DMS53 (cell line): ENCODE measurements at places on chromosomes 1 and 21.

- no peak for DNase-seq
These were observed 6.9 kb downstream of the RIPK4 start for GRCh38 chr21:41759926-41760325.

- DNase-seq = no peak
These were observed 61.1 kb downstream of the FOXO6 start for GRCh38 chr1:41422306-41422705.

GRCh38 chr1:2356401-2356800 lies 35.0 kb downstream of the MORN1 start:
- DNase-seq = no peak

GRCh38 chr21:23543333-23543732 lies 2063.9 kb downstream of the MRPL39 start:
- no peak for DNase-seq

GRCh38 chr1:38624336-38625039 lies 235.1 kb downstream of the RRAGC start:
- no peak for DNase-seq

DNA sequence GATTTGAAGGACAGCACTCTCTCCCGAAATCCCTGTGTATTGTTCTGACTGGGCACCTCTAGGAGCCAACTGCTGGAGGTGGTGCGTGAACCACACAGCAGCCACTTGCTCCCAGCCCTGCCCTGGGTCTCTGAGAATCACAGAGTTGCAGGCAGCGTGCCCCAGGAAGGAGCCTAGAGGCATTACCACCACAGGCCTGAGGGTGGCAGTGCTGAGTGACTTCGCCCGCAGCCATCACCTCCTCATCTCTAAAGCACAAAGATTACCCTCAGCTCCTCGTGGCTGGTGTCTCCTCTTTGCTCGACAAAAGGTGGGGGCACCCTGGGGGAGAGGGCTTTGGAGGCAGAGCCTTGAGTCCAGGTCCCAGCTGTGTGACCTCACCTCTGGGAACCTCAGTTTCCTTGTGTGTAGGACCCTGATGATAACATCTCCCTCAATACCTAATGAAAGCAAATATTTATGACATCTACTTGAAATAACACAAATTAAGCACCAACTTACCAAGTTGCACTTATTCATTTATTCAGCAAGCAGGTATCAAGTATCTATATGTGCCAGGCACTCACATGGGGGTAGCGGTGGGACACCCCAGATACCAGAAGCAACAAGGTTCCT lies 86.3 kb downstream of the VWA5B1 start:
- peak; percentile 67 for DNase-seq

DNA sequence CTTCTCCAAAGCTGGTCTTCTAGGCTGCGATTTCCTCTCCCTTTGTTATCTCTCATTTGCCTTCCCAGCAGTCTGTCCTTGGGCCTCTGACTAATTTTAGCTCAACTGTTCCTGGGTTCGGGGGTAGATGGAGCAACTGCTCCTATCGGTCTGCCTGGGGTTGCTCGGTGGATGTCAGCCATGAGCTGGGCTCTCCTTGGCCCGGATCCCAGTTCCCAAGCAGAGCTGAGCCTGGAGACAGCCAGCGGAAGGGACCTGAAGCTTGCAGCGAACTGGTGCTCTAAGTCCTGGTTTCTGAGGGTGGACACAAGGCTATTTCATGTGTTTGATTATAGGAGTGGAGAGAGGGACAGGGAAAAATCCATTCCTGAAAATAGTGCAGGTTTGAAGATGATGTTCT lies 423.0 kb downstream of the RPS6KC1 start:
- DNase-seq = no peak

DNA sequence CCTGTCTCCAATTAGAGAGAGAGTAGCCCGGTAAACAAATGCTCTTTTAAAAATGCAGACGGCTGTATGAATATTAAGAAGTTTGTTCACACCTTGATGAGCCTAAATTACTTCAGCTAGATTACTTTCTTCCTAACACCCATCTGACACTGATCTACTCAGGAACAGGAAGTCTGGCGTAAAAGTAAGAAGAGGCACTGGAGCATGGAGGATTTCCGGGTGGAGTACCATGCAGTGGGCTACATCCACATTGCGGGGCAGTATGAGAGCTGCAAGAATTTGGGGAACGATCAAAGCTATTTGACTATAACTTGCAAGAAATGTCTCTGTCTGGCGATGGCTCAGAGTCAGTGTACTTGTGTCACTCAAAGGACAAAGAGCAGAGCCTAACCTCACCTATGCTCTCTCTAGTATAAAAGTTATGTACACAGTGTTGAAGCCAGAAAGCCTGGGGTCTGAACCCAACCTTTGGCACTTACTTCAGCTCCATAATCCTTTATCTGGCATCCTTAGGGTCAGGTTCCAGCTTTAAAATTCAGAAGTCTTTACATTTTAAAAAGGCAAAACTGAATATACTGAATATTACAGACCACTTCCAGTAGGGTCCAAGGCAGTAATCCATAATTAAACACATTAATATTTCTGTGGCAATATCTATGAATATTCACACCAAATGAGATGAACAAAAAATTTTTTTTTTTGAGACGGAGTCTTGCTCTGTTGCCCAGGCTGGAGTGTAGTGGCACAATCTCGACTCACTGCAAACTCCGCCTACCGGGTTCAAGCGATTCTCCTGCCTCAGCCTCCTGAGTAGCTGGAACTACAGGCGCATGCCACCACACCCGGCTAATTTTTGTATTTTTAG lies 7.9 kb upstream of the GNPAT start:
- DNase-seq = no peak

GRCh38 chr1:14932034-14932638 lies 221.4 kb upstream of the TMEM51 start:
- no peak for DNase-seq

- no peak for DNase-seq
These were observed 140.3 kb downstream of the FOXD2 start for GRCh38 chr1:47578026-47578720.

- DNase-seq = no peak
These were observed 14.6 kb upstream of the ADAR start for GRCh38 chr1:154622503-154623039.

GRCh38 chr1:208942394-208943130 lies 641.0 kb upstream of the CAMK1G start:
- DNase-seq = peak; percentile 37

GRCh38 chr1:102463328-102463727 lies 466.6 kb upstream of the OLFM3 start:
- DNase-seq = no peak

DNA sequence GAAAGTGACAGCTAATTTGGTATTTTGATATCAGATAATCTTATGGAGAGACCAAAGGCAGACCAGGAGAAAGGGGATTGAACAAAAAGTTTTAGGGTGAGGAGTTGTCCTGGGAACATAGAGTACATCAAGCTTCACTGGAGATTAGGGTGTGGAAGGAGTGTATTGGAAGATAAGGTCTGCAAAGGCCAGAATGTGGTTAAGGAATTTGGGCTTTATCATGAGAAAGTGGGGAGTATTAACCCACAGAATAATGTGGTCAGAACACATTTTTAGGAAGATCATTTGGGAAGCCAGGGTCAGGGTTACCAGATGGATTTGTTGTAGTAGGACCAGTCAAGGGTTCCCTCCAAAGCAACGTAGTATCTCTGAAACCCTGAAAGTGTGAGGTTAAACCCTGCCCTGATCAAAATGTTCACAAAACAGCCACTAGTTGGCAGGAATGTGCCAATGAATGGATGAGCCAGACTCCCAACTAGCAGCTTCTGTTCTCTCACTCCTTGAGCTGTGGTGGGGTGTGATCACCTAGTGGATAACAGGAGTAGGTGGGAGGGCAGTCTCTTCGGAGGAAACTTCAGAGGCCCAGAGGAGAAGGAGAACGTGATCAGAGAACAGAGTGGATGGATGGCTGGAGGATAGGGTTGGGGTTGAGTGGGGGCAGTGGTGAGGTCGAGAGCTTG lies 35.8 kb downstream of the SLC2A1 start:
- DNase-seq = peak; percentile 87

DNA sequence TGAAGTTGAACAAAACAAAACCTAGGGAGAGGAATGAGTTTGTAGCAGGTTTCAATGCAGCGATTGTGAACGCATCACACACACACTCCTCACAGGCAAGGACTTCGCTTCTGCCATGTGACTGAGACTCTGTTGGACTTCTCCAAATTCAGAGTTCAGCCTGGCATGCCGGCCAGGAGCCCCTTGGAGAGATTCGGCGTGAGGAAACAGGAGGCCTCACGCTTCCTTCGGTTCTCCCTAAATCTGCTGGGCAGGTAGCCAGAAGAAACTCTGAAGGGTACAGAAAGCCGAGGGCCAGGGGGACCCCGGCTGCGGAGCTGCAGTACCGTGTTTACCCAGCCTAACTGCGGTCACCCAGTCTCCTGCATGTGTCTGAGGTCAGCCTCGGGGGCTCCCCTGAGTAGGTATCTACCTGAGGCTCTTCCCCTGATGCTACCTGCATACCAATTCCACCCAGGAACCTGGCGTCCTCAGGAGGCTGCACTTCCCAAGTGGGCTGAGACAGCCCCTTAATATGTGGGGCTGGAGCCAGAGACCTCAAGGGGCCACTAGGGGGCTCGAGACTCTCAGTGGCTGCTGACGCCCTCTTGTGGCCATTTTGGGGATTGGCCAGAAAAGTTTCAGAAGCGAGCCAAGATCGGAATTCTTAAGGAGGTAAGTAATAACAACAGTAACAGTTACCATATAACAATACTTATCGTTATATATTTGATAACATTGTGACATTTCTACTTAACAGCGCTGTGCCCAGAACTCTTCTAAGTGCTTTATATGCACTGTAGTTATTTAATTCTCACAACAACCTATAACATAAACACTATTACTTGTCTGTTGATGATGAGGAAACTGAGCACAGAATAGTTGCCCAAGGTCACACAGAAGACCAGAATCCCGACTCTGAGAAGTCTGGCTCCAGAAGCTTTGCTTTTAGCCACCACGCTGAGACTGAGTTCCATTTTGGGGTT lies 2.7 kb upstream of the ANXA9 start:
- peak; percentile 91 for DNase-seq

DNA sequence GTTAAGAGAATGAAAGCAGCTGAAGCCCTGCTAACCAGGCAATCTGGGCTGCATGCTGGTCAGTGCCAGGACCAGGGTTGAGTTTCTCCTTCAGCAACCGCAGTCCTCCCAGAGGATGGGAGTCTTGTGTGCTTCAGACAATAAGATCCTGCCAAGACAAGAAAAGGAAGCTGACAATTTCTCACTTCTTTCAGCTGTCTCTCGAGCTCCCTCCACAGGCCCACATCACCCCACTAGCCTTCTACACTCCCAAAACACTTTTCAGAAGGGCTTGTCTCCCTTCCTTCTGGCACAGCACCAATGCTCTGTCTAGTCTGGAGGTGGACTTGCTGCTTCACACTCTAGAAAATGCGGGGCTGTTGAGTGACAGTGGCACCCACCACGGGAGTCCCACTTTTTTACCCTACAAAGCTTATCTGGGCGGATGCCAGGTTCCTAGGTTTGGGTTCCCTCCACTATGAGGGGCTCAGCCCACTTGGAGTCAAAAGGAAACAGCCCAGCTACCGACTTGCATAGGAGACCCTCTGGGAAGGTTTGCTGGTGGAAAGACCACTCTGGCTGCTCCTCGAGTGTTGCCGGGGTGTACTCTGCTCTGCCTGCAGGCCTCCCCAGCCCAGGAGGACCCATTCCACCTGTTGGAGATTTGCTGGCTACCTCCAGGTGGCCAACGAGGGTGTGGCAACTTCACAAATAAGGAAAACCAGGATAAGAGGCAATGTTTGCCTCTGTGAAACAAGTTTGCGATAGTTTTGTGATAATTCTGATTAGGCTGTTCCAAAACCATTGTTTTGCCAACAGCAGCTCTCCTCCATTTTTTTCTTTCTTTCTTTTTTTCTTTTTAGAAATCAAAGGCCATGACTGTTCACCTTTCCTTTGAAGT lies 68.9 kb downstream of the TENT5C start:
- DNase-seq = peak; percentile 6

DNA sequence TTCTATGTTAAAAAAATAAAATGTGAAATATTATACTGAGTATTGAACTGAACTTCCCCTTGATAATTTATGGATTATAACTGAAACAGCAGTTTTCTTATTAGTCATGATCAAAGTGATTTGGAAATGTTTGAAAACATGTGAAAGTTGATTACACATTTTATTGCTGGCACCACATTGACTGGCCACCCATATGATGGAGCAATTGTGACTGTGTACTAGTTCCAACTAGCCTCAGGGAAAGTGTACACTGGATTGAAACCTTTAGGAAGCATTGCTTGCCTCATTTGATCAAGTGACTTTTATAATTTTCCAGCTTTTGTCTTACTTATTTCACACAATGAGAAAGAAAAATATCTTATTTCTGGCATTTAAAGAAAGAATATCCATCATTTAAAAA lies 128.0 kb upstream of the ADGRL2 start:
- no peak for DNase-seq

DNA sequence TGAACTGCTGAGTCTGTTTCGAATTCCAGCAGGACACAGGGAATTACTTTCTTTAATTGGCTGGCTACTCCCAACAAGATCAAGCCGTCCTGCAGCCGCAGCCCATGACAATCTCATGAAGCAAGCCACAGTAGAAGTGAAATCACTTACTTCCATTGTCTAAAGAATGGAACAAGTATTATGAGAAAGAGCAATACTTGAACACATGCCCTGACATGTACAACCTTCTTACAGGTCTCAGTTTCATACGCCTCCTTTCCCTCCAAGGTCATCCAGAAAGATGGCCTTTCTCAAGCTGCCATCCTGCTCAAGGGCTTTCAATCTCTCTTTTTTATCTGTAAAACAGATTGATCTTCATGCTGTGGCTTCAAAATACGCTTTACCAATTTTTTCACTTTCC lies 85.1 kb downstream of the PCSK9 start:
- no peak for DNase-seq
